ENCODE measurements at places on chromosomes 2 and 18. TPM values are rescaled to one million over a fixed set of nuclear protein-coding genes. Genes with fewer than 3 reads are reported as not detected.

The SLC8A1 gene
- total RNA-seq: 80.3 TPM

The EPHA4 gene
- total RNA-seq: 6.4 TPM

The ZNG1B gene
- 33.0 TPM for total RNA-seq

The TMEM198 gene
- total RNA-seq: 2.3 TPM

The DLX1 gene
- 0.15 TPM for total RNA-seq

The PHLPP1 gene
- total RNA-seq: 5.0 TPM

The FRZB gene
- total RNA-seq: 0.44 TPM

The RAX gene
- total RNA-seq: not detected

The FAM161A gene
- total RNA-seq: 1.3 TPM

The SAG gene
- total RNA-seq: not detected

The DOK6 gene
- 5.6 TPM for total RNA-seq

The C1GALT1C1L gene
- 1.0 TPM for total RNA-seq

The GCKR gene
- total RNA-seq: 0.17 TPM

The FBLN7 gene
- total RNA-seq: 0.29 TPM

The CRYGD gene
- not detected for total RNA-seq

The CFLAR gene
- 107 TPM for total RNA-seq

The LIMS3 gene
- 2.3 TPM for total RNA-seq

The EGR4 gene
- total RNA-seq: 0.83 TPM

The DAW1 gene
- total RNA-seq: 0.17 TPM

The KLHL14 gene
- not detected for total RNA-seq

The COPS8 gene
- total RNA-seq: 128 TPM

The LIMS2 gene
- total RNA-seq: 0.44 TPM

The HRH4 gene
- under 0.01 TPM for total RNA-seq

The KCNG2 gene
- 0.73 TPM for total RNA-seq

The AOX1 gene
- total RNA-seq: 38.1 TPM

The RAB6D gene
- total RNA-seq: not detected

The EMX1 gene
- not detected for total RNA-seq

The FLACC1 gene
- total RNA-seq: 2.0 TPM
